ENCODE measurements at places on chromosomes 11 and 22.

GRCh38 chr11:26109658-26110368 lies 222.1 kb upstream of the ANO3 start:
- no peak for DNase-seq

DNA sequence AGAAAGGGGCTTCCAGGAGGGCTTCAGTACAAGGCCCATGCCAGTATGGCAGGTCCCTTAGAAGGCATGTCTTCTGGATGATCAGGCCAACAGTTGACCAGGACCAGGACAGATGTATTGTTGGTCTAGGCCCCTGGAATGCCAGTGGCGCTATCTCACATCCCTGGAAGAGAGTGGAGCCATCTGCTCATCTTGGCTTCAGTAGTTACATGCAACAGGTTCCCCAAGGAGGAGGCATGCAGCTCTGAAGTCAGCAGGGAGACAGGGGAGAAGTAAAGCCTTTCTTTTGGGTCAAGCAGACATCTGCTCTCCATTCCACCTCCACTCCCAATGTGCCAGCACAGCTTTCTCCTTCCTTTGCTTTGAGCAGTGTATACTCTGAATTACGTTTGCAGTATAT lies 244.1 kb downstream of the KIRREL3 start:
- no peak for DNase-seq

GRCh38 chr11:11082646-11083045 lies 224.8 kb upstream of the ZBED5 start:
- no peak for DNase-seq

DNA sequence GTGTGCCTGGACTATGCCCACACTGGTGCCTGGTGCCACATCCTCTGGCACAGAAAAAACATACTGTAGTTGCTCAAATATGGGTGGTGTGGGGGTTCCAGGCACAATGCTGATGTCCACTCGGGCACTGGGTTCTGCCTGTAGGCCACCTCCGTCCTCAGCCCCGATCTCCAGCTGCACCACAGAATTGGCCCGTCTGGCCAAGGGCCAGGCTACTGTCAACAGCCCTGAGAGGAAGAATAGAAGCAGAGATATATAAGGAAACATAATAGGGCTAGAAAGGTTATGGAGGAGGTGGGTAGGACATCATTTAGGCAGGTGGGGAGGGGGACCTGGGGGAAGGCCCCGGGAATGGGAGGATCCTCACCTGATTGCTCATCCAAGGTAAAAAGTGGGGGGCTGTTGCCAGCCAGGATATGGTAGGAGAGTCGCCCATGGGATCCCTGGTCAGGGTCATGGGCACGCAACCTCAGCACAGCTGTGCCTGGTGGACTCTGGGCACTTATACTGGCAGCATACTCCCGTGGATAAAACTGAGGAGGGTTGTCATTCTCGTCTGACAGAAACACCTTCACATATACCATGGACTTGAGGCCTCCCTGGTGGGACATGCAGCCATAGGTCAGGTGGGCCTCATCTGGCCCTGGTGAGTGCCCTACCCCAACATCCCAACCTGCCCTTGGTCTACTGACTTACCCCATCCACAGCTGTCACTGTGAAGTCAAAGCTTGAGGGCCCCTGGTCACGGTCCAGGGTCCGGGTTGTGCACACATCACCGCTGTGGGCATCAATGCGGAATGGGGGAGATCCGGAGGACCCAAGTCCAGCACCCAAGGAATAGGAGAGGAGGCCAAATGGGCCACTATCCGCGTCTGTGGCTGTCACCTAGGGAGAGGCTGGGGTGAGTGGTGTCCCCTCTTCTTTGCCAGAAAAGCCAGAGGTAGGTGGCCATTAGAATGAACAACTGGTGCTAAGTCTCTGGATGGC lies 14.5 kb upstream of the TPP1 start:
- no peak for DNase-seq

DNA sequence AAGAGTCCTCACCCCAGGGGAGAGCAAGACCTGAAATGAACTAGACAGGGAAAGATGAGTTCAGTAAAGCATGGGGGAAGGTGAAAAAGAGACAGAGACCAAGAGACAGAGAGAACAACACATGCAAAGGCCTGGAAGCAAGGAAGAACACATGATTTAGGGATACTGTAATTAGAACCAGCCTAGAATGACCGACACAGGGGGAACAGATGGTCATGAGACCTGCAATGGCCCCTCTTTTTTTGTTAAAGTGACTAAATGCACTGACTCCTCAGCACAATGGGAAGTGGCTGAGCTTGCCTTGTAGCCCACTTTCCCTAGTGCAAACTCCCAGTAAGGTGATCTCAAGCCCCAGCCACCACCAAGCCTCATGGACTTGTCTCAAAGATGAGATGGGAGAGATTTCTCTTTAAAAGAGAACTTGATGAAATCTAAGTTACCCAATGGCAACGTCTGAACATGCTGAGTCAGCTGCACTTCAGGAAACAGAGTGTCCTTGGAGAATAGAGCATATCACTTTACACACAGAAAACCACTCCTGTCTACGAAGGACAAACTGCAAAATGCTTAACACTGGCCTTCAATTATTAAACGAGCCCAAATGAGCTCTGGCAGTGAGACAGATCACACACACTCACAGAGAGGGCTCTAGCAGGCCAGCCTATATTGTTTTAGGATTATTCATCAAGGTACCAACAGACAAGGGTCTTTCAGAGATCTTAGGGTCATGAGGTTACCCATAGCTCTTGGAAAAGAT lies 91.0 kb downstream of the SERGEF start:
- DNase-seq: no peak

- DNase-seq: no peak
These were observed 4.3 kb upstream of the PRDM10 start for GRCh38 chr11:130006929-130007328.

DNA sequence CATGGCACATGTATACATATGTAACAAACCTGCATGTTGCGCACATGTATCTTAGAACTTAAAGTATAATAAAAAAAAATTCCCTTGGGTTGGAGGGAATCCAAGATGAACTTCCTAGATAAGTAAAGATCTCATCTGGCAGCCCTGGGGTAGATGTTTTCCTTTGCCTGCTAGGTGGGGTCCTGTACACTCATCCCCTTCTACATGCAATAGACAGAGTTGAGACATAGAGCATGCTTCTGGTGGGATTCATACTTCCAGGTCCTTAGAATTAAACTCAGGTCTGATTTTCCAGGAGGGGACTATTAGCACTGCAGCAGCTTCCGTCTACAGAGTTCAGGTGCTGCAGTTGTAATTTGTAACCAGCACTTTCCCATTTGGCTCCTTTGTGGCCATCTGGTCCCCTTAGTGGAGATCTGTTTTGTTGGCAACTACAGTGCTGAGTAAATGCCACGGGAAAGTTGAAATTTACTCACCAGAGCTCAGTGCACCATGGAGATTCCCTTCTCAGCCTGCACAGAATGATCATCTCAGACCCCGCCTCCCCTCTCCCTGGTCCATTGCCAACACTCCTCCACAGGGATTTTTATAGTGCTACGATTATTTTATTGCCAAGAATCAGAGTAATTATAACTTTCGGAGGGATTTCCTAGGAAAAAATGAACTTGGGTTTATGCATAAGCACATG lies 220.1 kb upstream of the E2F8 start:
- DNase-seq: no peak

DNA sequence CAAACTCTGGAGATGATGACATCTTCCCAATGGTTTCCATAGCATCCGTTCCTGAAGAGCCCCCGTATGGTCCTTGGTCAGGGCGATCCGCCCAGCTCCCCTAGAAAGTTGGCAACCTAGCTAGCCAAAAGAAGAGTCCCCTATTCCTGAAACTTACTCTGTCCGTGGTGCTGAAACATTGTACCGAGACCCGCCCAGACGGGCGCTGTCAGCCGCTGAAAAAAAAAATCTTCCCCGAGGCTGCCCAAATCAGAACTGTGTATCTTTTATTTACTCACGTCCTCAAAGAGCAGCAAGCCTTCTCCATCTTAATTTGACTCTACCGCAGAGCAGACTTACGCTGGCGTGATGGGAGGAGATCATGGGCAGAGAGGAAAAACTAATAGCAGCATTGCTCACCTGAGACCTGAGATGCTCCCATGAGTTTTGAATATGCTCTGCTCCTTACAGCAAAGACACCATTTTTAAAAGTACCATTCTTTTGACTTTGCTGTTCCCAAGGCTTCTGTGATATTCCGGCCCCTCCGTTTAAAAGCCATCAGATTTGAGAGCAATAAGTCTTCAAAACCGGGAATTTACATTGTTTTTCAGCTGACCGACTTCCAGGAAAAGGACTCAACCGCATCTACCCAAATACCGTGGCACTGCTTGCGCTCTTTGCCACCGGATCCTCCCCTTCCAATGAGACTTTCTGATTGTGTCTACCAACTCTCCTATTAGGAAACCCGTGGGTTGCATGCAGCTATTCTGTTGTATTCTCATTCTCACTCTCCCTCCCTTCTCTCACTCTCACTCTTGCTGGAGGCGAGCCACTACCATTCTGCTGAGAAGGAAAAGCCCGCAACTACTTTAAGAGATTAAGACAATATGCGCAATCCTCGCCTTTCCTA lies at the start of gene SLC17A6:
SLC17A6 (plus strand) TSS at position 786 of the 890 bp plus-strand sequence. CDS start 153 bp downstream, outside the sequence.
- DNase-seq: peak; percentile 41

DNA sequence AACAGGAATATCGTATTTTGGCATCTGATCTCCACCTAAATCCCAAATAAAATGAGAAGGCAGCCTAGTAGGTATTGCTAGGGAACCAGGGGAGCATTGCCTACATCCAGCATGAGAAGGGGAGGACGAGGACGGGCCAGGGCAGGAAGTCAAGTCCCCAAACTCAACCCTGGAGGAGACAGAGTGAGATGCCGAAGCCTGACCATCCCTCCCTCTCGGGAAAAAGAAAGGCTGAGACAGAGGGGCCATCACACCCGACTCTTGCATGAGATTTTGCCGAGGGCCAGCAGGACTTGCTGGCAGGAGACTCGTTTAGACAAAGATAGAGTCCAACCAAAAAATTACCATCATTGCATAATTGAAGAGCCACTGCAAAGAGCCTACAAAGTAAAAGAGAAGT lies 50.2 kb upstream of the SPATA19 start:
- DNase-seq: peak; percentile 48

DNA sequence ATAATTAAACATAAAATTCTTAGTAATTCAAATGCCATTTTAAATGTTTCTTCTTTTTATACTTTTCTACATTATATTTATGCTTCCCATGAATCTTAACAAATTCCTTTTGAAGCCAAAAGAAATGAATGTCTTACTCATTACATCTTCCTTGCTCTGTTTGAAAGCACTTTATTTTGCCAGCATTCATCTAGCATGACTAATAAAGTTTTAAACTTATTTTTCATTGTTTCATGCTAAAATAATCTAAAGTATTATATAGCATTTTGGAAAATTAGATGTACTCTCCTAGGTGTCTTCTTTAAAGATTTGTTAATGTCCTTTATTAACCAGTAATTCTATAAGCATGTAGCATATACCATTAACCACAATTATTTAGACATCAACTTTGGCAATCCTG lies 9.7 kb upstream of the PIWIL4 start:
- no peak for DNase-seq

GRCh38 chr11:19938866-19939265 lies 221.4 kb downstream of the DBX1 start:
- no peak for DNase-seq

- peak; percentile 7 for DNase-seq
These were observed 705 bp downstream of the BBOX1 start for GRCh38 chr11:27041141-27041899.

DNA sequence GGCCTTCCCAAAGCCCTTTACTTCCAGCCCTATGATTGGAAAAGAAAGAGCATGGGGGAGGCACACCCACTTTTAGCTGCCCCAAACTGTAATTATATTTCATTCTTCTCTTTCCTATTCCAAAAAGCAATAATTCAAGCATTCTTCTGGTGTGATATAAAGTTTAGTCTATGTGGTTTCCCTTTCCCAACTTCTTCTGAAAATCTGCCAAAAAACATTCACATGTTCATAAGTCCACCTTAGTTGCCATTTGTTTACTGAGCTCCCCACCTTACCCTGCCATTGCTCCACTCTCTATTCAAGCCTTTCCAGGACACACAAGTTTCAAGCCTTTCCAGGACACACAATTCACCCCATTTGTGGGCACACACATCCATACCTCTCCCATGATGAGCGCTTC lies 111.6 kb upstream of the BMAL1 start:
- no peak for DNase-seq

DNA sequence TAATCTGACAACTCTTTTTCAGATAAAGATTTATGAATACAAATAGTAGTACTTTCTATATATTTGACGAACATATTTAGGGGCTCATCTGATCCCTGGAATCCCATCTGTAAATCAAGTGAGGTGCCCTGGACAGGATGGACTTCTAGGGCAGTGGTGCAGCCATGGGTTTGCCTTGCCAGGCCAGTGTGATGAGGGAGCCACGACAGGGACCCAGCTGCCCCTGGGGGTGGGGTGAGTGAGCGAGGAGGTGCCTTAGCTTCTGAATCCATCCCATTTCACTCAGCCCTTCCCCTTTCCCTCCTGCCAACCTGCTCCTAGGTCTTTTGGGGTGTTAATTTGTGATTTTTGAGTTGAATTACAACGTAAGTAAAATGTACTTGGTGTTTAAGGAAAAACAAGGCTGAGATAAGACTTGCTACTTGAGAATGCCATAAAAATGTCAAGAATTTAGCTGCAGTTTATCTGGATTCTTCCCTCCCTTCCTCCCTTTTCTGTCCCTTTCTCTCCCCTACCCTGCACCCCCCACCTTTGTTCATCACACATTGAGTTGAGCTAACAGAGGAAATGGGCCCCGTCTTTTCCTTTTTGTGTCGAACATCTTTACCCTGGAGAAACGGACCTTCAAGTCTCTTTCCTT lies 60.8 kb downstream of the PPFIBP2 start:
- DNase-seq: peak; percentile 38

DNA sequence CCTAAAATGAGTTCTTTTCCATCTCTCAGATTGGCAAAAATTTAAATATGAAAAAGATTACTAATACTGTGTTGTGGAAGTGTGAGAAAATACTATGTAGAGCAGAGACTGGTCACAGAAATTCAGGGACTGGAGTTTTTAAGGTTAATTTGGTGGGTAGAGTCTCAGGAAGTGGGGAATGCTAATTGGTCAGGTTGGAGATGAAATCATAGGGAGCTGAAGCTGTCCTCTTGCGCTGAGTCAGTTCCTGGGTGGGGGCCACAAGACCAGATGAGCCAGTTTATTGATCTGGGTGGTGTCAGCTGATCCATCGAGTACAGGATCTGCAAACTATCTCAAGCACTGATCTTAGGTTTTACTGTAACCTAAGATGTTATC lies 29.4 kb upstream of the TMEM86A start:
- no peak for DNase-seq

DNA sequence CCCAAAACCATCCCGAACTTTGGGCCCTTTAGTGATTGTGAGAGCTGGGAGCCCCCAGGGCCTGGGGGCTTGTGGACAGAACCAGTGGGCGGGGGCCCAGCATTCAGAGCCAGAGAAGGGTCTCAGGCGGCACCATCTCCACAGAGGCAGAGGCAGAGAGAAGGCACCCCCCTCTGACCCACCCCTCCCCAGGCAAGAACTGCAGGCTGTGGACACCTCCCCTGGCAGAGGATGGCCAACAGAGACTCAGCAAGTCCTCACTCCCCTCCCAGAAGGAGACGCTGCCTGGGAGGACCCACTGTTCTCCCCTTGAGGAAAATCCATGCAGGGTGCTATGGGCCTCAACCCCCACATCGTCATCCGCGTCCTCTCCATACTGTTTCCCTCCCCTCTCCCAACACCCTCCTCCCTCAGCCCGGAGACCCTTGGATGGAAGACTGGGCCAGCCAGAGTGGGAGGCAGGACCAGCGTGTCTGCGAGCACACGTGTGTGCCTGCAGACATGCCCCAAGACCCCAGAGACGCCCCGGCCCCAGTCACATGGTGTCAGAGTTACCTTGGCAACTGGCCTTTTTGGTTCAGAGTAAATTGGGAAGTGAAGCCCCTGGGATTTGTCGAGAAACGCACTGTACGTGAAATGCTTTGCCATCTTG lies 42.6 kb downstream of the KCNC1 start:
- no peak for DNase-seq

All from H7 (cell line).